Omental fat pad (tissue), 4 donors: ENCODE measurements at places on chromosomes 3 and 15.

- no peak for DNase-seq
Observed at GRCh38 chr3:108085370-108085769, 5.5 kb downstream of the CD47 start.

GRCh38 chr15:70291305-70292075 lies 193.8 kb upstream of the TLE3 start:
- no peak for DNase-seq

- DNase-seq, result no peak
Observed at GRCh38 chr15:77622209-77622933, 10.3 kb downstream of the LINGO1 start.

- no peak for DNase-seq
Observed at GRCh38 chr3:117101697-117102096, 392.1 kb downstream of the TUSC7 start.

- no peak for DNase-seq
Observed at GRCh38 chr3:89795506-89795905, 688.1 kb downstream of the EPHA3 start.

DNA sequence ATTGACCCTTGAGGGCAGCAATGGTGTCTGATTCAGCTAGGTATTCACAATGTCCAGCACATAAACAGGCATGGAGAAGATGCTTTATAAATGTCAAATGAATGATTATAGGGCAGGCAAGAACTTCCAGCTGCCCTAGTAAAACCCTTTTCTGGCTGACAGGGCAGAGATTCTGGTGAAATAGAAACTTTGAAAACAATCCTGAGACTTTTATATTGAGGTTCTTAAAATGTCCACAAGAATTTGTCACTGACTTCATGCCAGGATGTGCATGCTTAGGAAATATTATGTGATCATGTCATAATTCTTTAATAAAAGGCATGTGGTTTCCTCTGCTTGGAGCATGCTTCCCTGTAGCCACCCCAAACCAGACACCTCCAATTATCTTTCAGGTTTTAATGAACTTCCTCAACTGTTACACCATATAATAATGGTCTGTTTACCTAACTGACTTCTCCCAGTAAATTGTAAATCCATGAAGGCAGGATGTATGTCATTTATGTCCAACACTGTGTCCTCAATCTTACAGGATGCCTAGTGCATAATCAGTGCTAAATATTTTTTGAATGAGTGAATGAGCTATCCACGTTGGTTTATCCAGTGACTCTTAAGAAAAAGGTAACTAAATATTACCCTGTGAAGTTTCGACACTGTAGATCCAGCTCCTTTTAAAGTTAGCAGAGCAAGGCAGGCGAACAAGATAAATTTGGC lies 43.4 kb upstream of the CLRN1 start:
- DNase-seq, result no peak
